ENCODE measurements at places on chromosomes 4 and X.

DNA sequence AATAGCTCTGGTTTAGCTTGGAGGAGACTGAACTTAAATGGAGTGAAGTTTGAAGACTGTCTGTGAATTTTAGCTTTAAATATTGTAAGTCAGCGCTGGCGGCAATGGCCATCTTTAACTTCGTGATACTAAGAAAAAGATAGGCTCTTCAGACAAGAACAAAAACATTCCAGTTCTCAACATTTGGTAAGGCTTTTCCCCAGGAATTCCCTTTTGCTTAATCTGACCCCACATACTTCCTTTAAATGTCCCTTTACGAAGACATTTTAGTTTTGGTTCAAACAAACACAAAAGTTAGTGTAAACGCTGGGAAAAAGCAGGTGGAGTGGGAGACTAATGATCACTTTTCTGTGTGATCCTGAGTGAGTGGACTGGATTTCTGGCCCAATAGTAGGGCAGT is 106.2 kb downstream of the MAML3 start:
- no peak for DNase-seq

- DNase-seq, result no peak
Measured at GRCh38 chr4:15610855-15611254, 44.3 kb downstream of the FBXL5 start.

DNA sequence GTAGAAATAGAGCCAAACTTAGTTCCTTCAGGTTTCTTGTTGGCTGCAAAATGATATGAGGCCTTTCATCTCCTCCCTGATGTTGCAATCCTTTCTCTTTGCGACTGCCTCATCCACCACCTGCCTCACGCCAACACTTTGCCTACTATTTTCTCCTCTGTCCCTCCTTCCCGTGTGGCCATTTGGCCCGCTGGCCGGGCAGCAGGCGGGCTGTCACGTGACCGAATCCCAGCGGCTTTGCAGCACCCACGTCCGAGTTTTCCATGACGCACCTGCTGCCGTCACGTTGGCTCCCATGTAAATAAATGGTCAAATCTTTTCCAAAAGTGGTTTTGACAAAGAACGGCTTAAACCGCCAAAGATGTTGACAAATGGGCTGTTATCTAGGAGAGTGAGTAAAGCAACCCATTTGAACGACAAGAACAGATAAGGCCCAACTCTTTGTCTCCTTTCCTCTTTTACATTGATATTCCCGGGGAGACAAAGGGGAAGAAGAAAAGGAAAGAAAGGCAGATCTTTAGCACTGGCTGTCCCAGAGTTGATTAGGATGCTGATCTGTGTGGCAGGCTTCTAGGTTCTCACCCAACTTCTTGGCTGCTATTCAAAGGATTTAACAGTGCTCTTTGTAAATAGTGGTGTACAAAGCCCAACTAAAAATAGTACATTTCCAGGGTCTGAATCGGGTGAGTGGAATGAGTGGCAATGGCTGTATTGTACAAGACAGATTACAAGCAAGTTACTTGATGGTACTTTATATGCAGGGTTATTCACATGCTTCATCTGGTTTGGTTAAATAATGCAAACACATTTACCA is 174.2 kb upstream of the JADE1 start:
- DNase-seq, result no peak

- no peak for DNase-seq
Measured at GRCh38 chrX:151902813-151903591, 9.7 kb upstream of the MAGEA4 start.

DNA sequence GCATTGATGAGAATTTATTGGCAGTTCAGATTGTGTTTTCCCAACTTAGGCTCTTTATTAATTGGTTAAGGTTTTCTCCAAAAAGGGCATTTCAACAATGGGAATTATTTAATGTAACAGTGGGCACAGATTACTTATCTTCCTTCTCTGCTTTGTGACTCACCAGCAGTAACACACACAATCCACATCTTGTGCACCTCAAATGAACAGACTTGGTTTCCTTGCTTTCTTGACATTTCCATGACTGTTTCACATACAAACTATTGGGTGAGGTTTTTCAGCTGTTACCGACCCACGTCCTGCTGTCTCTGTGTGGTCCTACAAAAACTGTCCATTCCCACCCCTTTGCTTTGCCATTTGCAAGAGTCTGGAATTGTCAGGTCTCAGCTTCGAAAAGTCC is 38.1 kb downstream of the CCNI start:
- no peak for DNase-seq

DNA sequence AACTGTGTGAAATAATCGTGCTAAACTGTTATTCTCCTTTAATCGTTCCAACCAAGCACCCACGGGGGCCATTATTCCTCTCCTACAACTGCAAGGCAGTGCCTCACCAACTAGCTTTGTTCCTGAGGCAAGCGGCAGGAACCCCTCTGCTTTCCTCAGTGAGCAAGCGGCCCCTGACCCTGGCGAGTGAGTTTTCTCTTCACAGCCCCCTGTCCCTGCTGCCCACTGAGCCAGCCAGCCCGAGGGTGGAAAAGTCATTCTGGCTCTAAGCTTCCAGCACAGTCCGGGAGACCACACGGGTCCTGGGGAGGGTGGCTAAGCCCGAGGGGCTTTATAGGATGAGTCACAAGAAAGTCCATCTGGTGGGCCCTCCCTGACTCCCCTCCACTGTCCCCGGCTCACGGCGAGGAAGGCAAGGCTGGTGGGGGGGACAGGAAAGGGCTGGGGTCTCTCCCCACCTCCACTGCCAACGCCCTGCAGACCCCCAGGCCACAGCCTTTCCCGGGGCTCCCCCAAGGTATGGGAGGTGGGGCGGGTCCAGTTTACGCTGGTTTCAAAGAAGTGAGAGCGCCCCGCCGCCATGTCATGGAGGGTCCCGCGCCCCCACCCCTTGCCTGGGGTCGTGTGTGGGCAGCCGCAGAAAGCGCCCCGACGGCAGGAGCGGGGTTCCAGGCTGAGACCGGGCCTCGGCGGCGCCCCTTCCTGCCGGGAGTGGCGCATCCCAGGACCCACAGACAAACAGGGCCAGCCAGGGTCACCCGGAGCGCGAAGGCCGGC is 45.0 kb downstream of the CPLX1 start:
- no peak for DNase-seq

DNA sequence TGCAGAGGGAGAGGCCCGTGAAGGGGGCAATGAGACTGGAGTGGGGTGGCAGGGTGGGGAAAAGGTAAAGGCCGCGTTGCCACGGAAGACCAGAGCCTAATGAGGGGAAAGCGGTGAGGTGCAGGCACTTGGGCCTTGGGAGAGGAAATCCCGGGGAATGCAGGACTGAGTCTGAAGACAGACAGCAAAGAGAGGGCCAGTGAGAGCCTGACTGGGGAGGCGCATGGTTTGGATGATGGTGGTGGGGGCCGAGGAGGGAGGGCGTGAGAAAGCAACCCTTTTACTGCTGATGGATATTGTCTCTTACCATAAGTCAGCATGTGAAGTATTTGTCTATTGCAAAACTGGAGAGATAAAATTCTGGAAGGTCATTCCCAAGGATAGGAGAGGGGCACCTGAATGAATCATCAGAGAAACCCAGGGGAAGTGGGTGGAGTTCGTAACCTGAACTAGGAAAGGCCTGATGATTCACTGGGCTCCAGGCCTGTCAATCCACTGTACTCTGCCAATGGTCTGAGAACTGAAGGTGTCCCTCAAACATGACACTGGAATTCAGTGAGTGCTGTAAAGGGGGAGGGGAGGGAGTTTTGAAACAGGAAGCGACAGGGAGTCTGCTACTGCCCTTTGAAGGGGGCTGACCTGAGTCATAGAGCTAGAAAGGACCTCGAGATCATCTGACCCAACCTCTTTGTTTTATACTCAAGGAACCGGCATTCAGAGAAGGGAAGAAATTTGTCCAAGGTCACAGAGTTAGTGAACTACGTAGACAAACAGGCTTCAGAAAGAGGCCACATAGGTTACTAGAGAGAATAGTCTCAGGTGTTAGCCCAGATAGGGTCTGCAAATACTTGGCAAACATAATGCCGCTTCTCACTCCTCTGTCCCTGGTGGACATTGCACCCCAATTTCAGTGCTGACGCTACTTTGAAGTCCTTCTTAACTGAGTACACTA is 52.2 kb downstream of the NALF2 start:
- DNase-seq, result no peak

DNA sequence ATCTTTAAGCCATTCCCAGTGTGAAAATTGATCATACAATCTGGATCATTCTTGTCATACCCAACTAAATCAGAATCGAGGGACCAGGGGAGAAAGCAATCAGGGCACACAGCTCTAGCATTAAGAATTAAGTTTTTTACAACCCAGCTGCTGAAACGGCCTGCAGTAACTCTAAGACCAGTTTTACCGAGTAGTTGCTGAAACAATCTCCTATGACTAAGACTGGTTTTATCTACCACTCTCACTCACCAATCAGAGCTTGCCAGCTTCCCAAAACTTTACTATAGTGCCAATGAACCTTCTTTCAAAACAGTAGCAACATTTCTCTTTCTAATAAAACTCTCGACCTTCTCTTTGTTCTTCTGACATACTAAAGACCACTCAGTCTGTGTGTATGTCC is 2.8 kb upstream of the SAP30 start:
- no peak for DNase-seq

DNA sequence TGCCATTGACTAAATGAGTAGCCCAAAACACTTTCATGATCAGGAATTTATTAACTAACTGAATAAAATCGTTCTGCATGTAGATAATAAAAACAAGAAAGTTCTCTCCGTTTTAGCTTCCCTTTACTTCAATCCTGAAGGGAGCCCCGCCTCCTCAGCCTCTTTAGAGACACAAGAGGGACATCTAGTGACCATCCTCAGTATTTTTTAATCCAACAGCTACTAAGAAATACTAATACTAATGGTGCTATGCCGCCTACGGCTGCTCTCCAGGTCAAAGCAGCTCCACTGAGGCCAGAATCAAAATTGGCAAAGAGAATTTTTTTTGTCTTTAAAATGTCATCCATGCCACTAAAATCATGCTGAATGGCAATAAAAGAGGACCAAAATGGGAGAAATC is 3.2 kb upstream of the PCDH19 start:
- peak; percentile 52 for DNase-seq

DNA sequence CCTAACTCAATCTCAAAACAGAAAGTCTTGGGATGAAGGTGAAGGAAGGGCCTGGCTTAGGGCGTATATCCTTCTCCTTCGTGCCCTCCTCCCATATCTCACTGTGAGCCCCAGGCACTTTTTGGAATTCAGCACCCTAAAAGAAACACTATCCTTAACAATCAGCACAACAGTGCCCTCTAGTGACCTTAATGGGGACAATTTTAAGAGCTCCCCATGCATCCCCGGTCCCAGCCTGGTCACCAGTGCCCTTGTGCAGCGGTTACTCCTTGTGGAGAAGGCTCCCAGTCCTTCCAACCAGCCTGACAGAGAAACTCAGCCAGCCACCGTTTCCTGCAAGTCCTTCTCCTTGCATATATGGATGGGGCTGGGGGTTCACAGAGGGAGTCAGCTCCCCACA is 4.2 kb downstream of the PAK3 start:
- DNase-seq, result peak; percentile 53

DNA sequence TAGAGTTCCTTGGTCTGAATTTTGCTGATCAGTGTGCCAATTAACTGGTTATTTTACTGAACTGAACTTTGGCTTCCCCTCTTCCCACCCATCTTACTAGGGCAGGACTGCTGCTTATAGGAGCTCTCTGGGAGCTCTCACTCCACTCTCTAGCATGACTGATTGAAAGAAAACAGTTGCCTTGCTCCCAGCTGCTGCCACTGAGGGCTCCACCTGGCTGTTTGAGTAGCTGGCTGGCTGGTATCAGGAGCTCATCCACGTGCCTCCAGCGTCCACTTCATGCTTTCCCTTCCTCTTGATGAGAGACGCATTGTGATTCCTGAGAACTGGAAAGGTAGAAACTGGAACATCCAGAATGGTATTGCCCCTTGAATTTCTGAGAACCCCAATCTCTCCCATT is 73.0 kb upstream of the KLHL13 start:
- DNase-seq, result no peak
